ENCODE measurements at places on chromosomes 7 and 10. TPM values are rescaled to one million over a fixed set of nuclear protein-coding genes. Genes with fewer than 3 reads are reported as not detected.

The WDFY4 gene
- under 0.01 TPM for total RNA-seq

DNA sequence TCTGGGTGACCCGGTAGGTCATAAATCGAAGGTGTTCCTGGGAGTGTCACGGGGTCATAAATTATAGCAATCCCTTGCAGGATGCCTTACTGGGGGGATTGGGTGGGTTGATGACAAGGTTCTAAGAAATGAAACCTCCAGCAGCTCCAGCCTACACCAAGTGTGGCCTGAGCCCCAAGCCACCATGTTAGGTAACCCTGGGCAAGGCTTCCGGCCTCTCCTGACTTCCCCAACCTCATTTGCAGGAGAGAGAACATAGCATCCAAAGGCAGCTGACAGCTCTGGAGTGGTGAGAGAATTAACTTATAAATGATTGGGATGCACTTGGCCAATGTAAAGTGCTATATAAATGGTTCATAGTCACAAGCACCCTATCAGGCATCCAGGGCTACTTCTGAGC, 52.8 kb upstream of the TMEM273 start:
- DNase-seq = no peak

DNA sequence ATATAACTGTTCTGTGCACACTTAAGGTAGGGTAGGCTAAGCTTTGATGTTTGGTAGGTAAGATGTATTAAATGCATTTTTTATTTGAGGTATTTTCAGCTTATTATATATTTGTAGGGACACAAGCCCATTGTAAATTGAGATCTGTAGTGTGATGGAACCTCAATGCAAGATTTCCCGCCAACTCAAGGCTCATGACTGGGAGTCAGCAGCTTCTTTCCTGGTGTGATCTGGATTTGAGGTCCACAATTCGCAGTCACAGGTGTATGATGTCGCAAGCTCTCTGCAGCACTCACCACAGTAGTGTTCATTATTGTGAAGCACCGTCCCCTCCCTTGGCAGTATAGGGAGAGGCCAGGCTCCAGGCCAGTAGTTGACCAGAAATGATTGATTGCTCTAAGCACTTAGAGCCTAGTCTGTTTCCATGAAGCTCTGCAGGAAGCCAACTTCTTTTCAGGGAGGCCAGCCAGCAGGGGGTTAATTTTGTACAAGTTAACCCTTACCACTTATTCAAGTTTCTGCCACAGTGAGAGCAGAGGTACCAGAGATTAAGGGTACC, 54.9 kb downstream of the SEM1 start:
- DNase-seq = no peak

GRCh38 chr7:110001254-110001938, 1089.5 kb upstream of the LRRN3 start:
- DNase-seq = no peak

DNA sequence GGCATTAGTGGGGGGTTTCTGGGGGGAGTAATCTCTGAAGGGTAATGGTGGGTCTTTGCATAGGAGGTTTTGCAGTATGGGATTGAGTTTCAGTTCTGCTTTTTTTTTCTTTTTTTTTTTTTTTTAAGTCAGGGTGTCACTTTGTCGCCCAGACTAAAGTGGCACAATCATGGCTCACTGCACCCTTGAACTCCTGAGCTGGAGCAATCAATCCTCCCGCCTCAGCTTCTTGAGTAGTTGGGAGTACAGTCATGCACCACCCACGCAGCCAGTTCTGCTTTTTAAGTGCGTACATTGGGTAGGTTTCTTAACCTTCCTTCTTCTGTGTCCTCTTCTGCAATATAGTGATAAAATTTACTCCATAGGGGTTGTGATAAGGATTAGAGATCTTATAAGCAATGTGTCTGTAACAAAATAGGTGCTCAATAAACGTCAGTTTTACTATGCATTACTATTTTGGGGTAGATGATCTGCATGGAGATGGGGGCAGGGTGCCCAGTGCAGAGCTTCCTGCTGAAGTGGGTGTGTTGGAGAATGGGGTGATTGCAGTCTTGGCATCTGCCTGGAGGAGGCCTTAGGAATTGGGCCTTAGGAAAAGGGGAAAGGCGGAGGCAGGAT, 9.6 kb downstream of the KAZALD1 start:
- DNase-seq = peak; percentile 52

DNA sequence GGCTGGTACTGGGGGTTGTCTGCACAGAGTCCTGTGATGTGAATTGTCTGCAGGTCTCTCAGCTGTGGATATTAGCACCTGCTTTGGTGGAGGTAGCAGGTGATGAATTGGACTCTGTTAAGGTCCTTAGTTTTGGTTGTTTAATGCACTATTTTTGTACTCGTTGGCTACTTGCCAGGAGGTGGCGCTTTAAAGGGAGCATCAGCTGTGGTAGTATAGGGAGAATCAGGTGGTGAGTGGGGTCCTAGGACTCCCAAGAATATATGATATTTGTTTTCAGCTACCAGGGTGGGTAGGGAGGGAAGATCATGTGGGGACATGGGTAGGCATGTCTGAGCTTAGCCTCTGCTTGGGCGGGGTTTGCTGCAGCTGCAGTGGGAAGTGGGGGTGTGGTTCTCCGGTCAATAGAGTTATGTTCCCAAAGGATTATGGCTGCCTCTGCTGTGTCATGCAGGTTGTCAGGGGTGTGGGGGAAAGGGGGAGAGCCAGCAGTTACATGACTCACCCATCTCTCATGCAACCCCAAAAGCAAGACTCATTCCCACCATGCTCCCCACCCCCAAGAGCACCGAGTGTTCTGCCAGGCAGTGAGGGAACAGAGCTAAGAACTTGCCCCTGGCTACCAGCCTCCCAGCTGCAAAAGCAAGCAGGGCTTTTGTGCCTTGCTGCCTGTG, 53.7 kb upstream of the ZNF273 start:
- peak; percentile 95 for DNase-seq

All from bronchial epithelial cell (primary cell).